GM18507 (cell line): ENCODE measurements at places on chromosomes 4 and X.

DNA sequence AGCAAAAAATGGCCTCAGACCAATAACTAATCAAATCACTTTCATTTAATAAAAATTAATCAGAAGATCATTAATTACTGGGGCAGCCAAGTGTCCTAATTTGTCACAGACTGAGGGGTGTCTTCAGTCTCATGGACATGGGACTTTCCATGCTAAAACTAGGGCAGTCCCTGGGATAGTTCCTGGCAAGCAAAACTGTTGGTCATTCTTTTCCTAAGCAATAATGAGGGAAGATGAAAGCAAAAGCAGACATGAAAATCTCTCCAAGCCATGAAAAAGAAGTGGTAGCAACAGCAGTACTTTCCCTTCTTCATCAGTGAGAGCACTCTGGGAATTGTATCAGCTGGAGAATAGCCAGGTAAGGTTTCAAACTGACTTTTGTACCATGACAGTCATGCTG is 3.7 kb upstream of the ANTXR2 start:
- no peak for DNase-seq

- DNase-seq: no peak
Measured at GRCh38 chr4:28151314-28151713, 1290.7 kb downstream of the STIM2 start.

DNA sequence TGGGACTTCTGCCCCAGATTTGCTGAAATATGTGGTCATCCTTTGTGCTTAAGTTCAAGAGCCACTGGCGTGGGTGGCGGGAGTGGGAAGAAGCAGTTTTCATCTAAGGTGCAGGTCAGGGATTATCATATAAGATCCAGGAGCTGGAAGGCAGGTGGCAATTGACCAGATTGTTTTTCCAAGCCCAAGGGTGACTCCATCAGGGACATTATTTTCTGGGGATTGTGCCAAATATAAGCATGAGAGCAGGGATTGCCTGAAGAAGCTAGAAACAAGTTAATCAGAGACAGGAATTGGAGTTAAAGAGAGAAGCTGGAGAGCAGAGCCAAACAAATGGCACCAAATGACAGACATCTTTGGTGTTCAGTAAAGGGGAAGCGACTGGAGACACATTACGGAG is 19.4 kb upstream of the SEL1L3 start:
- DNase-seq: no peak

- no peak for DNase-seq
Measured at GRCh38 chr4:3697033-3697432, 69.2 kb upstream of the ADRA2C start.

DNA sequence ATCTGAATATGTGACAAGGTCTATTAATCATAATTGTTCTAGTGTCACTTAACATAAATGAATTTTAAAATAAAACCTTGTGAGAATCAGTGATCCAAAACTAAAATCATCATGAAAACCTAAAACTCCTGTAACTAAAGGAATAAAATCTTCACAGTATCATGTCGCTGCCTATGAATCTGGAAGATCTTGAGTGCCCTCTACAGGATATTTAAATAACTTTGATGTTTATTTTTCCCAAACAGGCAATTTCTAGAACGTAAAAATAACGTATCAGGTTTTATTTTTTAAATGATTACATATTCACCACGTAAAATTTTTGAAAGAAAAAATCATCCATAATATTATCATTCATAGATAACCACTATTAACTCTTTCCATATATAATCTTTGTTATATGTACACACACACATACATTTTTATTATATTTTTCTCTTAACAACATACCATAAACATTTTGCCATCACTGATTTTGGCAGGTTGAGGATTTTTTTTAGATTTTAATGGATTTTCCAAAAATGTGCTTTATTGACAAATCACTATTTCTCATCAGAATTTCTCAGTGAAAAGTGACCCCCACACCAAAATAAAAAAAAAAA is 79.6 kb downstream of the COMMD8 start:
- DNase-seq: no peak

- no peak for DNase-seq
Measured at GRCh38 chr4:152944666-152945320, 8.7 kb downstream of the FHDC1 start.

- no peak for DNase-seq
Measured at GRCh38 chr4:139795527-139796314, 130.1 kb downstream of the MGST2 start.

GRCh38 chr4:164438321-164438720 is 315.6 kb upstream of the SMIM31 start:
- DNase-seq: no peak

- DNase-seq: no peak
Measured at GRCh38 chr4:171622729-171623128, 190.5 kb upstream of the GALNTL6 start.

GRCh38 chrX:36856849-36857248 is 151.3 kb upstream of the FAM47C start:
- DNase-seq: no peak

DNA sequence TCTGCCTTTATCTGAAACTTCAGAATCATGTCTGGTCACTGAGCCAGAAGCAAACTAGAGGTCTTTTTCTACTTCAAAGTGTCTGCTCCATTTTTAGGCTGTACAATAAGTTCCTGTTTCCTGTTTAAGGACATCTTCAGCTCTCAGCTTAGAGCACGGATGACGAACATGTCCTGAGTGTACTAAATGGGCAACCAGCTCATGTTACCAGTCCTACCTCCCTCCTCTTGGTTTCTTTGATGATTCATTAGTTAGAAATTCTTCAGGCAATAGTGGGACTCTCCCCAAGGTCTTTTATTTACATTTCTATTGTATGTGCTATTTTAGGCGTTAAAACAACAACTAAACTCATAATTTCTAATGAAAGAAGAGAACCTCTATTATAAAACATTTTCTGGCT is 58.0 kb downstream of the ENPEP start:
- no peak for DNase-seq

GRCh38 chr4:8400632-8401325 is 39.7 kb downstream of the ACOX3 start:
- DNase-seq: no peak

- no peak for DNase-seq
Measured at GRCh38 chr4:22237155-22237751, 278.6 kb downstream of the ADGRA3 start.

DNA sequence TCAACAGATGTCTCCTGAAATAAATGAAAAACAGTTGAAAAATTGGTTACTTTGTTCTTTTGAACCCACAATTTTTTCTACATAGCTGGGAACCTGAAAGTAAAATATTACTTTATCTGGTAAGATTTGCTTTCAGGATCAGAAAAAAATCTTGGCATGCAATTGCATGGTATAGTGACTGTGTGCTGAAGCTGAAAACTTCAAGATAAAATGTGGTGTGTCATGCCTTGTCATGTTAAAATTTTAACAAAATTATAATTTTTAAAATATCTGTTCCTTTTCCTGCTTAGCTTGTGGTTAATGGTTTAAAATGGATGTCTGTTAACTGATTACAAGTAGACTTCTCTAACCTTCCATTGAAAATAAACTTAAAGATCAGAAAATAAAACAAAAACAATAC is 904.8 kb downstream of the PDHA2 start:
- DNase-seq: no peak
